ENCODE measurements at places on chromosomes 4 and X.

GRCh38 chr4:91653067-91653466 is 650.7 kb upstream of the GRID2 start:
- no peak for DNase-seq

GRCh38 chrX:38968344-38969216 is 167.3 kb downstream of the MID1IP1 start:
- no peak for DNase-seq

DNA sequence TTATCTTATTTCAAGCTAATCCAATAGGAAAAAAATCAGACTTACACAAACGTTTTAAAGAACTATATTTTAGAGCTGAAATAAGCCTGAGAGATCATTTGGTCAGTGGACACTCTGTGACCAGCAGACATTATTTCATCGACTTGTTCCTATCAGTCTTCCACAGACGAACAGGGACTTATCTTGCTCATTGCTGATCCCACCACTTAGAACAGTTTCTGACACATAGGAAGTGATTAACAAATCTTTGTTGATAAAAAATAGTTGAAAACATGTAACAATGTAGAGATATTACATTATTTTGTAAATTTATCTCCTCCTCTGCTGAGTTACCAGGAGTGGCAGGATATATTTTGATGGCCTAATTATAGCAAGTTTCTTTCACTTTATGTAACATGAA is 65.8 kb downstream of the TAPT1 start:
- no peak for DNase-seq

DNA sequence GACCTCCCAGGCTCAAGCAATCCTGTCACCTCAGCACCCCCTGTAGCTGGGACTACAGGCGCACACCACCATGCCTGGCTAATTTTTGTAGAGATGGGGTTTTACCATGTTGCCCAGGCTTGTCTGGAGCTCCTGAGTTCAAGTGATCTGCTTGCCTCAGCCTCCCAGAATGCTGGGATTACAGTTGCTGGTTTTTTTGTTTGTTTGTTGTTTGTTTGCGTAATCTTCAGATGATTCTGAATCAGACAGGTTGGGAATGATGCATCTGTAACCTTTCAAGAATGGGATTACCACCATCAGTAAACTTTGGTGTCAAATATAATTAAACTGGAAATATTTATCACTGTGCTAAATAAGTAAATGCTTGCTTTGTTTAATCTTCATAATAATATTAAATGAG is 62.0 kb upstream of the SLC10A4 start:
- no peak for DNase-seq

DNA sequence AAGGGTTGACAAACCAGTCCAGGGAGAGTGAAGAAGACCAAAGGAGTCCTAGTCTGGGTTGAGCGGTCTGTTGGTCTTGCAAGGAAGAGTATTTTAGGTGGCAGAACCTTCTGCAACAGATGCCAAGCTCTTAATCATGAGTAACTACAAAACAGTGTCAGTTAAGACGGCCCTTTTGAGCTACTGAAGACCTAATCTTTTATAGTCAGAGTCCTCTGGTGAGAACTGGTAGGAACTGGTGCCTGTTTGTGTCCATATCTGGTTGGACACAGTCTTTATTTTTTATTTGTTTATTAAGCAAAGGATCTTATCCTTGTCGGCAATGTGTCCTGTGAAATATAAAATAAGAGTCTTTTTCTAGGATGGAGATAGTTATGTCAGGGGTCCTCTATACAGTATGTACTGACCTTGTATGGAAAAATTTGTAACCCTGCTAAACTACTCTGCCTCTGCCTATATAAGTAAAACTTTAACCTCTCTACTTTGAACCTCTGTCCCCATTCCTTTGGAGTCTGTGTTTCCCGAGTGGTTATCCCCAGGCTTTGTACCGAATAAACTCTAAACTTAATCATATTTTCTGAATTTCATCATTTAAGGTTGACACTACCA is 47.1 kb downstream of the FAM13A start:
- no peak for DNase-seq

GRCh38 chr4:183971929-183972490 is 66.9 kb downstream of the STOX2 start:
- no peak for DNase-seq

GRCh38 chr4:55793479-55793878 is 26.1 kb upstream of the EXOC1L start:
- no peak for DNase-seq

DNA sequence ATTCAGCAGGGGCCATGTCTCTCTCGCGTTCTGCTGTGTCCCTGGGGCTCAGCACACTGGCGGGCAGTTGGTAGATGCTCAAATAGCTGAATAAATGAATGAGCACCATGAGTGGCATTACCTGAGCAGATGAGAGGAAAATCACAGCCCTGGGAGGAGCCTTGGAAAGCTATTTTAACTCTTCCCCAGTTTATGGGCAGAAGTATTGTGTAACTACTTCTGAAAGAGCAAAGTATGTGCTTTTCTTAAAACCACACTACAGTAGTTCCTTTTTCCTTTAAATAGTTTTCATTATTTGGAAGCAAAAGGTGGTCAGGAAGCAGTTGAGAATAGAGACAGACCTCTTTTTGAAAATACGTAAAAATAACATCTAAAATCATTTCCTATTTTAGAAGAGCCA is 3.0 kb upstream of the PLAC1 start:
- DNase-seq = no peak

DNA sequence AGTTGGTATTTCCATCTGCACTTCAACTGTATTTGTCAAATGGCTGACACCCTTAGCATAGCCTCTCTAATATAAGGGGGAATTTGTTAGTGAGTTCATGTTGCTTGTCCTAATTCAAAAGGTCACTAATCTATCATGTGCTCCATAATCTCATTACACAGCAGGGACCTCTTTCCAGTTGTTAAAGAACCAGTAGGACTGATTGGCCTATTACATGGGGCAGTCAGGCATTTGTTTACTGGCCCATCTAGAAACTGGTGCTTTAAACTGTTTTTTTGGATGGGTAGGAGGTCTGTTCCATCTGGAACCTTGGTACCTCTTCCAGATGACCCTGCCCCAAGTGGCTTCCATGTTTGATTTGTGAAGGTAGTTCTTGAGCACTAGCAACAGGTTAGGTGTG is 11.4 kb downstream of the ANK2 start:
- DNase-seq = no peak

- DNase-seq = no peak
Observed at GRCh38 chr4:172356016-172356415, 542.8 kb downstream of the GALNTL6 start.

All from stimulated activated CD8-positive, alpha-beta memory T cell treated with anti-CD3 and anti-CD28 coated beads, Interleukin-7, amount 100 ng/mL, for 1 hour (primary cell).